Renal cortex interstitium (tissue), 15 donors: ENCODE measurements at places on chromosomes 2 and 18.

GRCh38 chr2:189261431-189261841, 81.9 kb upstream of the COL5A2 start:
- no peak for DNase-seq

- DNase-seq, result no peak
These were observed 24.0 kb upstream of the ITGB6 start for GRCh38 chr2:160224060-160224459.

DNA sequence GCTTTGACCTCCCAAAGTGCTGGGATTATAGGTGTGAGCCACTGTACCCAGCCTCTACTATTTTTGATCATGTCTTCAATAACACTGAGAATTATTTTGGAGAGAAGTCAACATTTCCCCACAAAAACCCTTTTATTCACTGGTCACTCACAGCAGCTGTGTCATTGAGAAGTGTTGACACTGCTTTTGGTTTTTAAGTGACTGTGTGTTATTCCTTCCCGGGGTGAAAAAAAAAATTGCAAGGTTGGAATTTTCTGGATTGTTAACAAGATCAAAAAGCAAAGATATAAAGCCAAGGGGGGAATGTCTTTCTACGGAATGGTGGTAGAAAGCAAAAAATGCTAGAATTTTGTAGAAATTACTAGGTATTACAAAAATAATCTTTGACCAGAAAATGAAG, 61.5 kb downstream of the TANC1 start:
- DNase-seq, result no peak

DNA sequence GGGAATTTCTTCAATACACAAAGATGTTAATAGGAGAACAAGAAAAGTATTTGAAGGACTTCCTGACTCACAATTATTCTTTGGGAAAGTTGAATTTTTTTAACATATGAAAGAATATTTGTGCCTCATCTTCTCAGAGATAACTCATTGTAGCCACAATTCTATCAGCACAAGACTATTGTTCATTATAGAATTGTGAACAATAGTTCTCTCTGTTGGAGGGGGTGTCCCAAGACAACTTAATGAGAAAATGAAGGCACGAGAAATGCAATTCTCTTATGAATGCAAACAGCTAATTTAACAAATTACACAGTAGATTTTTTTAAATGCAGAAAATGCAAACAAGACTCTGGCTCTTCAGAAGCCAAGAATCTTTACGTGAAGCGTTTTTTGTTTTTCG, 157.0 kb downstream of the BARD1 start:
- no peak for DNase-seq

DNA sequence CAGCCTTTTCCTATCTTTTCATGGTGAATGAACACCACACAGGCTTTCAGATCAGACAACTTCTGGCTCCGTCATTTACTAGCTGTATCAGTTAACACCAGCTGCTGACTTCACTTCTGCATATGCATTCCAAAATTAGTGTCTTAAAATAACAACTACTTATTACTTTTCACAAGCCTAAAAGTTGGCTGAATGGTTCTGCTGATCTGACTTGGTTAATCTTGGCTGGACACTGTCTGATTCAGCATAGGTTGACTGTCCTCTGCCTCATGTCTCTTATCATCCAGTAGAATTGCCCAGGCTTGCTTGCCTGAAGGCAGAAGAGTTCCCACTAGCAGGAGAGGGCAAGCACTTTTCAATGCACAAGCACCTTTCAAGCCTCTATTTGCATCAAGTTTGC, 72.7 kb downstream of the MARCHF4 start:
- no peak for DNase-seq
